ENCODE measurements at places on chromosomes 6 and 20. TPM values are rescaled to one million over a fixed set of nuclear protein-coding genes. Genes with fewer than 3 reads are reported as not detected.

The NMBR gene
- total RNA-seq: not detected

The TRIM15 gene
- total RNA-seq: not detected

The PTCRA gene
- total RNA-seq: not detected

The PSORS1C2 gene
- total RNA-seq: not detected

The KIF6 gene
- 0.17 TPM for total RNA-seq

The WDR27 gene
- total RNA-seq: 10.7 TPM

The SLC17A1 gene
- not detected for total RNA-seq

The MOG gene
- total RNA-seq: not detected

The OTOR gene
- total RNA-seq: not detected

The RREB1 gene
- 10.8 TPM for total RNA-seq

Data from A549 treated with Hydrocortisone at 1 μM for 4 hours (cell line).